Stimulated activated CD4-positive, alpha-beta T cell treated with anti-CD3 and anti-CD28 coated beads, Interleukin-1b, Interleukin-23, amount 100 ng/mL, for 1 hour (primary cell): ENCODE measurements at places on chromosomes 13 and 19.

GRCh38 chr19:1153891-1154730 lies 20.0 kb downstream of the SBNO2 start:
- no peak for DNase-seq

GRCh38 chr19:29552454-29553280 lies 26.9 kb downstream of the VSTM2B start:
- DNase-seq = no peak

- DNase-seq = no peak
These were observed 1328.2 kb downstream of the OLFM4 start for GRCh38 chr13:54356849-54357248.

DNA sequence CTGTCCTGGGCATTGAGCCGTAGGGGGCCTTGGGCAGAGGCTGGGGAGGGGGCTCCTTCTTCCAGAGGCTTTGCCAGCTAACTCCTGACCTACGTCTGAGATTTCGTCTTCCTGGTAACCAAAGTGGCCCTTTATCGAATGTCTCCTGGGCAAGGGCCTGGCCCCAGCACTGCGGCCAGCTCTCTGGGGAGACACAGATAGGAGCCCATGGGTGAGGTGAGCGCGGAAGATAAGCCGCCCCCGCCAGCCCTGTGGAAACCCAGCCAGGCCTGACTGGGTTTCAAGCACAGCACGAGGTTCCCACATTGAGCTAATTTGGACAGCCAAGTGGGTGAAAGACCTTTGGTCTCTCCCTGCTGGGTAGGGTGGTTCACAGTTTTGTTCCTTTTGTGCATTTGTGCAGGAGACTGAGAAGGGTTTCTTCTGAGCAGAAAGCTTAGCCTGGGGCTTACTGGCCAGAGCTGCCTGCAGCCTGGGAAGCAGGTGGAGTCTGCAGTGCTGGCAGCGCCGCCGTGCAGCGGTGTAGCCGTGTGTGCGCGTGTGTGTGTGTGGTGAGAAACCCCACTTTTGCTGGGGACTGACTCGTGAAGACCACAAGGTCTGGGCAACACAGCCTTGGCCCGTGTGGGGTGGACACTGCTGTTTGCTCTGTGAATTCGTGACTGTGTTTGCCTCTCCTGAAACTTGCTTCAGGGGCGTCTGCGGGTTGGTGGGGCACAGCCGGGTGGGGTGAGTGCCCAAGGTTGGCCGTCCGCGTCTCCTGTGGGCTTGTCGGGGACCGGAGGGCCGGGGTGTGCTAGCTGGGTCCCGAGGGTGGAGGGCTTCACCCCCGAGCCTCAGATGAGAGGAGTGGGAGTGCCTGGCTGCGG lies 2.5 kb downstream of the BSG start:
- no peak for DNase-seq

- no peak for DNase-seq
These were observed 78.8 kb downstream of the SPRY2 start for GRCh38 chr13:80262051-80262695.

GRCh38 chr13:24644036-24644435 lies 36.2 kb upstream of the ATP12A start:
- DNase-seq = no peak

DNA sequence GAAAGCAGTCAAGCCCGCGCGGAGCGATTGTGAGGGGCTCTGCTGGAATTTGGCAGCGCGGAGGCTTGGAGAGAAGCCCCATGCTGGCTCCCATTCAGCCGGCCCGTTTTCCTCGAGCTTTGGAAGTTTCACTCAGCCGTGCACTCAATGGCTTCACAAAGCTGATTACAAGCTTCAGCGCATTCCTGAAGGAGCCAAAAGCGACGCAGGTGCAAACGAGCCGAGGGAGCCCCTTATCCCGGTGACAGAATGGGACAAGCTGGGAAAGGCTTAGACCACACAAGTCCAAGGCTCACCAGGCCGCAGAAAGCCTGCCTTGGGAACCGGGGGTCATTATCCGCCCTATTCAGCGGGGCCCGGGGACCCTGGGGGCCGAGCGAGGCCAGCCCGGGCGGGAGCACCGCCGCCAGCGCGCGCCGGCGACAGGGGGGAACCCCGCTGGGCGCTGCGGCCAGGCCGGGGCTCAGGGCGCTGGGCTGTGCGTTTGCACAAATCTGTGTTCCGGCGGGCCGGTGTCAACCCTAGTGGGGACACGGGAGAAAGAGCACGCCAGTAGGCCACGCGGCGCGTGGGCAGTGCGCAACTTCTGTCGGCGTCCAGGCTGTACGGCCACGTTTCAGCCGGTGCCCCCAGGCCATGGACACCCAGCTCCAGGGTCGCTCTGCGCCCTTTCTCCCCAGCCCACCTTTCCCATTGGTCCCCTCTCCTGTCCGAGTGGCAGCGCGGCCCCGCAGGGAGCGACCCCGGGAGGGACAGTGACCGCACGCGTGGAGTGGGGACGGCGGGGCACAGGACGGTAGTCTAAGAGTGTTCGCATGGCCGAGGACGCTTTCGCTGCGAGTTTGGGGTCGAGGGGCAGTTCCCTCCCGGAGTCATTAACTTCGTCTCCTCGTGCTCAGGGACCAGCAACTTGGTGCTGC lies 37.3 kb downstream of the SOX1 start:
- DNase-seq = no peak
